ENCODE measurements at places on chromosomes 5 and 9.

- DNase-seq, result no peak
These were observed 52.9 kb upstream of the SPATA31E1 start for GRCh38 chr9:87829756-87830155.

DNA sequence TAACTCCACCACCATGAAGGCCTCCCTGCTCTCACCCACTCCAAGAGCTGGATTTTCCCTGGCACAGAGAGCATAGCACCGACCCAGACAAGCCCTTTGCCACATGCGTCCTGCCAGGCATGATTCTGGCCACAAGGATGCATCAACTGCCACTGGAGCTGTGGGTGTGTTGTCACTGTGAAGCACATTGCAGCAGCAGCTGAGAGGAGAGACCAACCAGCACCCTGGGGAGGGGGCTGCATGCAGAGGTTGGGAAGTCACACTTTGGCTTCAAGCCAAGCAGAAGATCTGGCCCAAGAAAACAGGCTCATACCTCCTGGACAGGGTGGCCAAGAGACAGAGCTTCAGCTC is 22.6 kb upstream of the PTGES start:
- DNase-seq, result no peak

DNA sequence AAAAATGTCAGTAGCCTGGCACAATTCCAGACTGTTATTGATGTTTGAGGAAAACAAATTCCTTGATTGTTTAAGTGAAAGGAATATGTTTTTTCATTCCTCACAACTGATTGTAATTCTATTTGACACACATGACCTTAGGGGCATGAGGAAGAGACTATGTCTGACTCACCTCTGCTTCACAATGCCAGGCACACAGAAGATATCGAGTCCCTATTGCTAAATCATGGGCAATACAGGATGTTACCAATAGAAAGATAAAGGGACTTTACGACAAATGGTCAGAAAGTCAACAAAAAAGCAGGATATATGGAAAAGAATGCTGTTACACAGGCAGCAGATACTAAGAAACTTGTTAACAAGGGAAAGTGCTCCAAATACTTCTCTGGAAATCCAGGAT is 1903.5 kb downstream of the EFNA5 start:
- DNase-seq, result no peak

DNA sequence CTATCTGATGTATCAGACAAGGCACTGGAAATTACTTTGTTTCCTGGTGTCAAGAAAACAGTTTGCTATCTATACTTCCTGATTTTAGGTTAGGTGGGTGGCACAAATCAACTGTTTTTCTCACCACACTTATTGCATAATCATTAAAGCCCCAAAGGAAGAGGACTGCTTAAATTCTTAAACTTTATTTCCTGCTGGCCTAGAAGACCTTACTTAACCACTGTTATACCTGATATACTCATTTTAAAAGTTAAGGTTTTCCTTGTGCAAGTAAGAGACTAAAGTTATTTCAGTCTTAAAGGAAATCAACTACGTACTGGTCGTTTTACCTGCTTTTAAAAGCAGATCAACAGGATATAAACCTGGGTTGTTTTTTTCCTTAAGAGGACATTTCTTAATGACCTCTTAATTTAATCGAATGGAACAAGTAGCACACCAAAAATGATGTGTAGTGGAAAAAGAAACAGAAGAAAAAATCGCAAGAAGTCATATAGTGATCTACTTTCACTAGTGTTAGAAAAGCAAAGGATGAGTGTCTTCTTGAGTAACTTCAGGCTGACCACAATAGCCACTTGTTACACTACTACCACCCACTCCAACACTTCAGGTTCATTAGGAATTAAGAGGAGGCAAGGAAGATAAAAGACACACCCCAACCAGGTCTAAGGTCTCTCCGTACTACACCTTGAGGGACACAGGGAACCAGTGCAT is 974 bp downstream of the CLINT1 start:
- no peak for DNase-seq

GRCh38 chr5:105953616-105954015 is 1717.1 kb downstream of the EFNA5 start:
- no peak for DNase-seq

DNA sequence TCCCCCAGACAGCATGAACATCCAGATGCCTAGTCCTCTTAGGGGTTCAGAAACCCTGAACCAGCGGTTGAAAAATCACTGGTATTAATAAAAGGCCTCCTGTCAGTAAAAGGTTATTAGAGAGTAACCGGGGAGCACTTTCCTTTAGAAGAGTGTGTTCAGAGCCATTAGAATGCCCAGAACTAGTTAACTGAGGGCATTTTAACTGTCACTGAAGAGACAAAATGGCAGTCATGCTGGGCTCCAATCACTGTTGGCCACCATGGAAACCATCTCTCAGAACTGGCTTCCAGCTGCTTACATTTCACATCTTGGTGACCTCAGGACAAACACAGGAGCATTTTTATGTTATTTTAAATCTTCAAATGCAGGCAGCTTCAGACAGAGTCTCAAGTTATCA is 36.2 kb upstream of the GDA start:
- DNase-seq, result no peak

- no peak for DNase-seq
These were observed 173.7 kb upstream of the POU5F2 start for GRCh38 chr5:93915142-93915553.

DNA sequence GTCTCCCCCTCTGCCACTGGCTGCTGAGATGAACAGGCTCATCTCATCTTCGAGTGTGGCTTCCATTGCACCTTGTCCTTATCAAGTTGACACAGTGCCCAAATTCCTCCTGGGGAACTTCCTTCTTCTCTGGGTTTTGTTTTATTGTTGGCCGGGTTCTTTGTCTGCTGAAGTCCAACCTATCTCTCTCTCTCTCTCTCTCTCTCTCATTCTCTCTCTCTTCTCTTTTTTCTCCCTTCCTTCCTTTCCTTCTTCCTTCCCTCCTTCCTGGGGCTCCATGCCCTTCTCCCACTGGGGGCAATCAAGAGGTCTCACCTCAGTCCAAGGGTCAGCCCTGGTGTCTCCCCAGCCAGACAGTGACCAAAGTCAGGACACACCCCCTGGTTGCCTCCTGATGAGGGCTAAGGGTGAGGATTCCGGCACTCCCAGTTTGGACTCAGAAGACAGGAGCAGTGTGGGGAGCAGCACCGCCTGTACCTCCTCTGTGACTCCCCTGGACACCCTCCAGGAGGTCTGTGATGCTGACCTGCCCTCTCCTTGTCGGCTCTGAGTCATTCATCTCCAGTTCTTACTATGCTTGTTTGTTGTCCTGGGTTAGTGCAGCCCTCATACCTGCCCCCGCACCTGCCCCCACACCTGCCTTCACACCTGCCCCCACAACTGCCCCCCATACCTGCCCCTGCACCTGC is 30.7 kb downstream of the KCNT1 start:
- DNase-seq, result no peak

GRCh38 chr5:124546643-124547042 is 199.8 kb downstream of the ZNF608 start:
- no peak for DNase-seq

DNA sequence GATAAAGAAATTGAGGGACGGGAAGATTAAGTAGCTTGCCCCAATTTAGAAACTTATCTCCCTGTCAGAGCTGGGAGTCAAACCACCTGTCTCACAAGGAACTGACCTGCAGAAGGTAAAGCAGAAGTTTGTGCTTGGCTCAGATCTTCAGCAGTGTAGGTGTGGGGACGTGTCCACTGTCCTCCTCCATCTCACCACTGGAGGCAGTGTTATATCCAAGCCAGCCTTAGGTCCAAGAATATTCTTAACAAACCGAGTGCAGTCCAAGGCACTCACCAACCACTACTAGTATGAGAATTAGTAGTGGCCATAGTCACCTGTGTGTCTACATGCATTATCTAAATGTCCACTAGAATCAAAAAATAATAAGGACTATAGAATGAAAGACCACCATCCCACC is 86.3 kb upstream of the IRX1 start:
- no peak for DNase-seq
